Lung microvascular endothelial cell (primary cell): ENCODE measurements at places on chromosomes 3 and 15. TPM values are rescaled to one million over a fixed set of nuclear protein-coding genes. Genes with fewer than 3 reads are reported as not detected.

DNA sequence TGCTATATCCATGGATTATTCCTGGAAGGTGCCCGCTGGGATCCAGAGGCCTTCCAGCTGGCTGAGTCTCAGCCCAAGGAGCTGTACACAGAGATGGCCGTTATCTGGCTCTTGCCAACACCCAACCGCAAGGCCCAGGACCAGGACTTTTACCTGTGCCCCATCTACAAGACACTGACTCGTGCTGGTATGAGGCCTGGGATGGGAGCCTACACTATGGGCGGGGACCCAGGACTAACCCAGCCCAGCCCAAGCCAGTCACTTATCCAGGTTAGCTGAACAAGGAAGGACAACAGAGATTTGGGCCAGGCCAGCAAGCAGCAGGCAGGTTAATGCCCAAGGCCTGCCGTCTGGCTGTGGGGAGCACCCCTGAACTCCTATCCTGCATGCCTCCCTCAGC, 45.3 kb downstream of the SEMA3G start:
- no peak for DNase-seq

Gene DIPK2A
- total RNA-seq: 21.6 and 32.7 TPM in 2 replicates

- peak; percentile 31 for DNase-seq
Observed at GRCh38 chr3:111072031-111072921, 660 bp downstream of the NECTIN3 start.

GRCh38 chr3:54093491-54094248, 28.7 kb upstream of the CACNA2D3 start:
- no peak for DNase-seq

Gene CDHR4
- total RNA-seq: not detected in 2 replicates

Gene PLSCR2
- not detected in 2 replicates for total RNA-seq

DNA sequence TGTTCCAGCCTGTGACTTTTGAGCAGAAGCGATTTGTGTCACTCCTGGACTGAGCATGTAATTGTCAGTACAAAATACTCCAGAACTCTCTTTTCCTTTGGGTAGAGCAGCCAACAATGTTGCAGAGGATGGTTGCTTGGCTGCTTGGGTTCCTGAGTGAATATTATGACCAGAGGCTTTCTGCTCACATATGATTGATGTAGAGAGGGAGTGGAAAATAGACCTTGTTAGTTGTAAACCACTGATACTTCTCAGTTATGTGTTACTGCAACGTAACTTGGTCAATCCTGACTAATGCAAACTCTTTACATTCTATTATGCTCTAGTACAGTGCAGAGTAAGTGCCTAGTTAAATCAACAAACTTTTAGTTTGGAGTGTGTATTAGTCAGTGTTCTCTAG, 322.6 kb upstream of the KCNH8 start:
- no peak for DNase-seq

- no peak for DNase-seq
Observed at GRCh38 chr3:166446291-166446690, 609.1 kb upstream of the BCHE start.

Gene CYP8B1
- total RNA-seq: not detected in 2 replicates

DNA sequence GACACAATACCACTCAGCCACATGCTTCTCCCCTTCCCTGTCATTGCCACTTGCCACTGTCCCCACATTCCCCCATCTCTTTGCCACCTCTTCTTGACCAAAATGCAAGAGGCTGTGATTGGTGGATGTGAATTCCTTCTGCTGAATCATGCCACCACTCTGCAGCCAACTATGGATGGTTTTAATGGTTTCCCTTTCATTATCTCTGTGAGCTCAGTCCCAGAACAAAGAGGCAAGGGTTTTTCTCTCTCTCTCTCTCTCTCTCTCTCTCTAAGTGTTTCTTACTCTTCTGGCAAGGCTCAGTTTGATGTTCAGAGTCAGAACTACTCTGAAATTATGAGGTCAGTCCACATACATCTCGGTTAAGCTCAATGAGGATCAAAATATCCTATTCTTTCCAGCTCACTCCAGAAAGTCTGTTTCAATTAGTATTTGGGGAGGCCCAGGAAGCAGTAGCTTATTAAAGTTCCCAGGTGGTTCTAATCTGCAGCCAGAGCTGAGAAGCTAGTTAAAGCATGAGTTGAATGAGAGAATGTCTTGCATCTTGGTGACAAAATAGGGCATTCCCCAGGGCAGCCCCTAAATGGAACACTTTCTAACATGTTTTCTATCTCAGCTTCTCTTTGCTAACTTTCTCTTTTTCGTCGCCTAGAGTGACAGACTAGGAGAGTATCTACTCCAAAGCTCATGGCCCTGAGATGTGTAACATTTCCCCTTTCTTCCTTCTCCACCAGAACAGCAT, 8.5 kb upstream of the ILDR1 start:
- DNase-seq: peak; percentile 7

Gene ASTE1
- total RNA-seq: 3.5 and 5.2 TPM in 2 replicates
